ENCODE measurements at places on chromosomes 6 and 20. TPM values are rescaled to one million over a fixed set of nuclear protein-coding genes. Genes with fewer than 3 reads are reported as not detected.

DNA sequence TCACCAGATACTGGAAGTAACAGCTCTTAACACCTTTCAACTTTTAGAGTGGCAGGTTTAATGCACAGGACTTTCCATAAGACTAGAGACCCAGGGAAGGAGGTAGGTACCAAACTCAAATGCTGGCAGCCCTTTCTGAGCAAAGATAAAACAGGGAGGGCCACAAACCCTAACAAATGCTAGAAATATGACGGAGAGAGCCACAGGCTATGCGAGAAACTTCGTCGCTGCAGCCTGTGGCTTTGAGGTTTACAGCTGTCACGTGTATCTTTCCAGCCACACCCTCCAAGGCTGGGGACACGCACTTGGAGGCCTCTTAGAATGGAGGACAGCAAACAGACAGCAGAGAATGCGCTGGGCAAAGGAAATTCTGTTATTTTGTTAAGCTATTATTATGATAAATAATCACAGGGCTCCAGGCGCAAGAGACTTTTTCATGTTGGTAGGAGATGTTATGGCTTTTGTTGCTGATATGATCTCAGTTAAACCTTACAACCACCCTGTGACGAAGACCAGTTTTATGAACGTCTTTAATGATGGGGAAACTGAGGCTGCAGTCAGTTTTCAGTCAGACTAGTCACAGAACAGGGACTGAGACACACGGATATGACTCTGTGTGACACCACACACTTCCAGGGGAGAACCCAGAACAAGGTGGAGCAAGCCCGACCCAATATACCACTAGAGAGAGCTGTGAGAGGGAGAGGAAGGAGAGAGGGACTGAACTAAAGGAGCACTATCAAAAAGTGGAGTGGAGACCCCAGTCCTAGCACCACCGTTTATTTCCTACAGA, 2.0 kb downstream of the TRAM2 start:
- no peak for DNase-seq

- DNase-seq, result no peak
These were observed 12.2 kb upstream of the CDKN1A start for GRCh38 chr6:36666287-36666686.

DNA sequence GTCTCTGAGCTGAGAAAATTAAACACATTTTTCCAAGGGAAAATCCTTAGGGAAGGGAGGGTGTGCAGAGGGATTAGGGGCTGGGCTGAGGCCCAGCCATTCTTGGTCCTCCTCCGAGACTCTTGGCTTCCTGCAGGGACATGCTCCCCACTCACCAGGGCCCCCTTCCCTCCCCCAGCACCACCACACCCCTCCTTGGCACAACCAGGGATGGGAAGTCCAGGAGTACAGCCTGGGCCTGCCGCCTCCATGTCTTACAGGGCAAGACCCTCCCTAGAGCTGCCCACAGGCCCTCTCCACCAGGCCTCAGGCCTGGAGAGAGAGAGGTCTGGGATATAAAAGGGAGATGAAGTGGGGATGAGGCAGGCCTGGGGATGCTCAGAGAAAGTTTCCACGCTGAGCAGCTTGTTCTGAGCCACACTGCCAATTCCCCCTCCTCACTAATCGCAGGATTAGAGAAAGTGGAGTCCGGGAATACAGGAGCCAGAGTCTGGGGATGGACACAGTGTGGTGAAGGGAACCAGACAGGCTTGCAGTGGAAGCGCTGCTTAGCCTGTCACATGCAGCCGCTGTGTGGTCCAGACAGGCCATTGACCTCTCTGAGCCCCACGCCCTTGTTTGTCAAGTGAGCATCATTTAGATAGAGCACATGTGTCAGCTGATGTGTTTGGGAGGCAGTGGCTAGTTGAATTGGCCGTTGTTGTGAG, 105.5 kb downstream of the MRPL14 start:
- DNase-seq, result no peak

DNA sequence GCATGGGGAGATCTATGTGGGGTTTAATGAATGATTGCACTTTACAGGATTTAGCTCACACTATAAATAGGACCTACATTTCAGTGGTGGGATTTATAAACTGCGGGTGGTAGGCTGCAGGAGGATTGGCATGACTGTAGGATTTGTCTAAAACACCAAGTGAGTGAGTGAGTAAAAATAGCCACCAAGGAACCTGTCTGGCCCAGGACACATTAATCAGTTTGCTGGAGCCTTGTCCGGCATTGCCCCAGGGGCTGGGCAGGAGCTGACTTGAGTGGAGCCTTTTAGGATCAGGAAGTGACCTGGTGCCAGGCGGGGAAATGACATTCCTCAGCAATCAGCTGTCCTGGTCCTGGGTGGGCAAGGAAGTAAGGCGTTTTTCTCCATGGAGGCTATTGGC, 278.7 kb upstream of the PRND start:
- no peak for DNase-seq

DNA sequence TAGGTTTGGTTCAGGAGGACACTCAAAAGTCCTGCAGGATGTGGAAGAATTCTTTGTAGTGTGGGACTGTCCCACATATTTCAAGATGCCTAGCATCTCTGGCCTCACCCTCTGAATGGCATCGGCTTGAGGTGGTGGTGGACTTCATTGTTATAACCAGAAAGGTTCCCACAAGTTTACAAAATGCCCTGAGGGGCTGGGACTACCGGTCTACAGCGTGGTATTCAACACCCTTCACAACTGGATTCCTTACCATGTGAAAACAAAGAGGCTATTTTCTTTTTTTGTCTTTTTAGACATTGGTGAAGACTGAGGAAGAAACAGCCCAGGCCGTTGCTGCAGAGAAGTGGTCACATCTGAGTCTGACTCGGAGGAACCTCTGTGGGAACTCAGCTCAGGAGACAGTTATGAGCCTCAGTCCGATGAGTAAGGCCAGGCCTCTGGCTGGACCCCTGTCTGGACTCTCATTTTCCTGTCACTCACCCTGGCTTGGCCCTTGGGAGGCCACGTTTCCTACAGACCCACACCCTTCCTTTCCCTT, 15.2 kb downstream of the PGBD1 start:
- no peak for DNase-seq

DNA sequence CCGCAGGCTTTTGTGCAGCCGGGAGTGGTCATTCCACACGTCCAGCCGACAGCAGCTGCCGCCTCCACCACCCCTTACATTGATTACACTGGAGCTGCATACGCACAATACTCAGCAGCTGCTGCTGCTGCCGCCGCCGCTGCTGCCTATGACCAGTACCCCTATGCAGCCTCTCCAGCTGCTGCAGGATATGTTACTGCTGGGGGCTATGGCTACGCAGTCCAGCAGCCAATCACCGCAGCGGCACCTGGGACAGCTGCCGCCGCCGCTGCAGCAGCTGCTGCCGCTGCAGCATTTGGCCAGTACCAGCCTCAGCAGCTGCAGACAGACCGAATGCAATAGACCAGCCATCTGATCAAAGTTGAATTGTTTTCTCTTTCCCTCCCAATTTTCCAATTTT, 10.6 kb downstream of the RBM24 start:
- no peak for DNase-seq

- no peak for DNase-seq
These were observed 47.9 kb upstream of the IL17A start for GRCh38 chr6:52138284-52138683.

DNA sequence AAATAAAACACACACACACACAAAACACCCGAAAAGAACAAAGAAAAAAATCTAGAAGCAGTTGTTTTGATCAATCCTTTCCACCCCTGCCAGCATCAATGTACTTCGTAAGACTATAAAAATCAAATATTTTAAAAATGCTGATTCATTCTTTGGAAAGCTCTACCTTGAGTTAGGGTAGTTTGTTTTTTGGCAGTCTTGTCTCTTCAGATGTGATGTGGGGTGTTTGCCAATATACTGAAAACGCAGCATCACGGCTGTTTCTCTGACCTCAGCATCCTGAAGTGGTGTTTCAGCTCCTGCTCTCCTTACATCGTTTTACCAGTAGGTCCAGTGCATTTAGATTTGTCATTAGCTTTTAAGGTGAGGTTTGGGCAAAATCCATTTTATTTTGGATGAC, 526.0 kb downstream of the UTRN start:
- no peak for DNase-seq

MTFR2 gene
- total RNA-seq, result 32.9 TPM

NFATC2 gene
- total RNA-seq, result 43.7 TPM

PPP1R14C gene
- 1.3 TPM for total RNA-seq

MEP1A gene
- total RNA-seq, result not detected

BACH2 gene
- total RNA-seq, result 265 TPM

C20orf144 gene
- 0.31 TPM for total RNA-seq
